ENCODE measurements at places on chromosomes 7 and 10.

- DNase-seq = no peak
Observed at GRCh38 chr10:119667562-119668328, 16.6 kb downstream of the BAG3 start.

DNA sequence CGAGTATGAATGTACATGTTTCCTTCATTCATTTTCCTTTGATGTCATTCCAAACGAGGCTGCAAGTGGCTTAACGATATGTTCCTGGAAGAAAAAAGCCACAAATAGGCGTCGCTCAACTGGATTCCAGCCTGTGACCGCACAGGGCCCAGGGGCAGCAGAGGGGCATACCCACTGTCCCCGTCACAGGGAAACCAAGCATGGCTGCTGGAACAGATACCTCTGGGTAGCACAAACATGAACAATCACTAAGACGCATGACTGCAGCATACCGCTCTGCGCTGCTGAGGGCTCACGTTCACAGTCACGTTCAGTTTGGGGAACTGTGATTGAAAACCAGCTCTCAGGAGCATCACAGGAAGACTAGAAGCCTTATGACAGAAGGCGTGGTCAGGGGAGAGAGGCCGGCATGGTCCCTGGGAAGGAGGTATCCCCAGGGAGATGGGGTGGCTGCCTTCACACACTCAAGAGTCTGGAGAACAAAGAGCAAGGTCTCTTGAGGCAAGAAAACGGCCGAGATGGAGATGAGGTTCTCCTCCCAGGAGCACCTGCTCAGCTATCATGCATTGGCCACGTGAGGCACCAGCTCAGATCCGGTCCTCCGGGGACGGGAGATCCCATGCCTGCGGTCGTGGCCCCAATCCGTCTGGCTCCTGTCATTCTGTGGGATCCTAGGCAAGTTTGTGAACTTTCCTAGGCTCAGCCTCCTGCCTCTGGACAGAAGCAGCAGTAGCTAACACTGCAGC lies 213.6 kb downstream of the DIP2C start:
- no peak for DNase-seq

DNA sequence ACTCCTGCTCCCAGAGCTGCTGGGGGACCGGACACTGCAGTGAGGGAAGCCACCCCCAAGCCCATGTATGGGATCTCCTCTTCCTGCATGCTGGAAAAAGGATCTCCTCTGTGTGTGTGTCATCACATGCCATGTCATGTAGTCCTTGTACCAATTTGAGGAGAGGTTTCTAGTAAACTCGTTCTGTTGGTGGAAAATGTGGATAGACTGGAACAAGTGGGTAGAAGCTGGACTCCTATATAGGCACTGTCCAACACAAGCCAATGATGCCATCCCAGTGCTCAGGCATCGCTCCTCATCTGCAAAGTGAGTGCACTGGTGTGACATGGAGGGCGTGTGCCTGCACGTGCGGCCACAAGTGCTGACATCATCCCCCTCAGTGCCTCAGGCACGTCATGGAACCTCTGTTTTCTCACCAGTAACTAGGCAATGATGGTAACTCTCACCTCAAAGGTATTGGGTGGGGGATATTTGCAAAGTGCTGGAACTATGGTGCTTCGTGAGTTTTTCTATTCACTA lies 19.3 kb downstream of the MYO1G start:
- DNase-seq = peak; percentile 57

GRCh38 chr7:24601600-24601999 lies 28.3 kb downstream of the PALS2 start:
- no peak for DNase-seq

- DNase-seq = no peak
Observed at GRCh38 chr7:118289476-118289875, 65.0 kb downstream of the ANKRD7 start.

GRCh38 chr10:94889123-94889522 lies 49.3 kb upstream of the CYP2C9 start:
- no peak for DNase-seq

DNA sequence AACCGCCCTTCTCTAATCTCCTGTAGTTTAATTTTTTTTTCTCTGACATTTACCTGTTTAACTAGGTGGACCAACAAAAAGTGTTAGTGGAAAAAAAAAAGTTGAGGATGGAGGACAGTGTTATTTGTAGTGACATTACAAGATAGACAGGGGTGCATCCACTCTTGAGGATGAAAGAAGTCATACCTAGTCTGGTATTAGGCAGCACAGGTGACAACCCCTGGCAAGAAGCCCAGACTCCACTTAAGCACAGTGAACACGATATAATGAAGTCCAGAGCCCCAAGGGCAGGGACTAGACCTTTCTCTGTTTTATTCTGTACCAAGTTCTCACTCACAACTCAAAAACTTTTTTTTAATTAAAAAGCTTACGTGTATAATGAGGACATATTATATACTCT lies 268.4 kb downstream of the GPR37 start:
- DNase-seq = no peak

GRCh38 chr10:44458671-44459413 lies 73.9 kb upstream of the CXCL12 start:
- no peak for DNase-seq

DNA sequence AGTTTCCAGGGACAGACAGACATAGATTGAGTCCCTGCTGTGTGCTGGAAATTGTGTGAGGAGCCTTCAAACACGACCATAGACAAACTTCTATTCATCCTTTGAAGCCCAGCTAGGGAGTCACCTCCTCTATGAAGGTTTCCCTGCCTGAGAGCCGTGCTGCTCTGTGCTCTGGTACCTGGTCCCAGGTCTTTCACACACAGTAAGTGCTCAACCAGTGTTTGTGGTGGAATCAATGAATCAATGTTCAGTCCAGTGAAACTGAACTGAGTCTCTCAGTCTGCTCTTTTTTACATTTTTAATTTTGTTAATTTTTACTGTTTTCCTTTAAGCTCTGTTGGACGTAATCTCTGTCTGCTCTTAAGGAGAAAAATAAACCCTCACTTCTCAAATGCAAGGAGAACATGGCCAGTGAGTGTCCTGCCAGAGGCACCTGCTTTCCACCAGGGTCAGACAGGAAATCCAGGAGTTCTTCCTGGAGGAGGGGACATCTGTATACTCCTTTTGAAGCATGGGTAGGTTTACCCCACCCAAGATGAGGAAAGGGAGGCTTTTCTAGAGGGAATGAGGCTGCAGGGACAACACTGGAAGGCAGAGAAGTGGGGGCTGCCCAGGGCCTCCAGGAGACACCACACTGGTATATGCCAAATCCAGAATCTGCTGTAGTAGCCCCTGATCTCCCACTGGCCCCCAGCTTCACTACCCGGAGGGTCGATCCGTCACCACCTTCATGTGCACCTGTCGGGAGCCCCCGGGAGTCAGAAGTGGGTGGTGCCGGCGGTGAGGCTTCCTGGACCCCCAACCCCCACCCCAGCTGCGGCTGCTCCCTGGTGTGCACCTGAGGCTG lies 56.3 kb downstream of the MICALL2 start:
- no peak for DNase-seq

DNA sequence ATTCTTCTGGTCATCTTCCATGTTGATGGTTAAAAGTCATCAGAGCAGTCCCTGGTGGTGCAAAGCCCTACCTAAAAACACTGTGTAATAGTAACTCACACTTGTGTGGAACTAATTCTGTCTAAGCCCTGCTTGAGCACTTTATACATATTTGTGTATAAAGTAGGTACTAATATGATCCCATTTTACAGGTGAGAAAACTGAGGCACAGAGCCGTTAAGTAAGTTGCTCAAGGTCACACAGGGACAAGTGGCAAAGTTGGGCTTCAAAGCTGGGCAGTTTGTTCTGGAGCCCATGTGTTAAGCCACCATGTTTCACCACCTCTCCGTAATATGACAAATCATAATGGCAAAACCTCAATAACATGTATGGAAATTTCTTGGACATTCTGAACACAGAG lies 48.1 kb downstream of the BPGM start:
- no peak for DNase-seq

DNA sequence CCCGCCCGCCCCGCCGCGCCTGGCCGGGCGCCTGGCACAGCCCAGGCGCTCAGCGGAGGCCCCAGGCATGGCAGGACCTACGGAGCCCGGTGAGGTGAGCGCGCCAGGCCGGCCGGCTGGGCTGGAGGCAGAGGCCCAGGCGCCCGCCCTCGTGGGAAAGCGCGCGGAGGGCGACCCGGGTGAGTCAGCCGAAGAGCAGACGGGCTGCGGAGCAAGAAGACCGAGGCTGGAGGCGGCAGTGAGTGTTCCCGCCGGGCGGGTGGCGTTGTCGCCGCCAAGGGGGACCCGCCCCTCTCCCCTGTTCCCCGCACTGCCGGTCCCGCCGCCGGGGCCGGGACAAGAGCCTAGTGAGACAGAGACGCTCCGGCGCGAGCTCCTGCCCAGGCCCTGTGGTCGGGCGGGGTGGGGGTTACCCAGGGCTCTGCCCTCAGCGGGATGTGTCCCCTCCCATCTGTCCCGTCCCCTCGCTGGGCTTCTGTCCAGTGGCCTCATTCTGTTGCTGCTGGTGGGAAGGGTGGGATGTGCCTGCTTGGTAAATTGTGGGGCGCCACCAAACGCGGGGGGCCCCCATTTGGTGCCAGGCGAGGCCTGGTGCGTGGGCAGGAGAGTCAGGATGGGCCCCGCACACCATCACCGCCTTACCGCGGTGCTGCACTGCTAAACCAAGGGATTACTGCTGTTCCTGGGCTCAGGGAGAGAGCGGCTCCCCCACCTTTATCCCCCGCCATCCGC lies 17.0 kb upstream of the NODAL start:
- no peak for DNase-seq

GRCh38 chr10:86798025-86798424 lies 41.6 kb downstream of the BMPR1A start:
- DNase-seq = no peak

All from T-cell (primary cell).